ENCODE measurements at places on chromosomes 5 and 9.

GRCh38 chr5:111134087-111134486, 41.9 kb downstream of the WDR36 start:
- DNase-seq, result no peak

GRCh38 chr9:87703636-87704276, 22.2 kb upstream of the CTSL start:
- no peak for DNase-seq

GRCh38 chr9:93288891-93289883, 105.2 kb downstream of the WNK2 start:
- no peak for DNase-seq

DNA sequence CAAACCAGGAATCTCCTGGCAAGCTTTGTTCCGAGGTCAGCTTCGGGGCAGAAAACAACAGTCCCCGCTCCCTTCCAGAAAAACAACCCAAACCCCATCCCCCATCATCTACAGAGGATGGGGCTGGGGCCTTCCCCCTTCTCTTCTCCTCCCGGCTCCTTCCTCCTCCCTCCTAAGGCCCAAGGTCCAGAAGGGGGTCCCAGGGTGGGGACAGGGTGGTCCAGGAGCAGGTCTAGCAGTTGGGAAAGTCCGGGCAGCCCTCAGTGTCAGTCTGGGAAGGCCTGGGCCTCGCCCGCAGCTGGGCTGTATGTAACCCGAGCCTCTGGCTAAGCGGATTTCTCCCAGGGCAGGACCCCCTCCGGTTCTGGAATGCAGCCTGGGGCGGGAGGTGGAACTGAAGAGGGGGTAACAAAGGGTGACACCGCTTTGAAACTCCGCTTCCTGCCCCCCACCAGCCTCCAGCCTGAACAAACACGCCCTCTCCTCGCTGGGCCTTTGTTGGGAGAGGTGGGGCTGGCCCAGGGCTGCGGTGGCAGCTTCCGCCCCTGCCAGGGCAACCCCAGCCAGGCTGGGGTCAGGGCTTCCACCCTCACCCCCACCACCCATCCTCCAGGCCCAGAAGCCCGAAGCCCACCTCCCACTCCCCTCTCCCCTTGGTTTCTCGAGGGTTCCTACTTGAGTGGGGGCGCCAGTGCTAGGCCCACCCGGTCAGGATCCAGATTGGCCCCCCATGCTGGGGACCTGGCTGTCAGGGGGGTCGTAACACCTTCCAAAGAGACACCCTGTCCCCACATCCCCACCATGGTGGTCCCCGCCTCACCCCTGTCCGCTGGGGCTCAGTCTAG, 63.5 kb downstream of the C9orf50 start:
- DNase-seq, result no peak

- no peak for DNase-seq
Measured at GRCh38 chr5:145502906-145503305, 332.2 kb downstream of the PRELID2 start.

DNA sequence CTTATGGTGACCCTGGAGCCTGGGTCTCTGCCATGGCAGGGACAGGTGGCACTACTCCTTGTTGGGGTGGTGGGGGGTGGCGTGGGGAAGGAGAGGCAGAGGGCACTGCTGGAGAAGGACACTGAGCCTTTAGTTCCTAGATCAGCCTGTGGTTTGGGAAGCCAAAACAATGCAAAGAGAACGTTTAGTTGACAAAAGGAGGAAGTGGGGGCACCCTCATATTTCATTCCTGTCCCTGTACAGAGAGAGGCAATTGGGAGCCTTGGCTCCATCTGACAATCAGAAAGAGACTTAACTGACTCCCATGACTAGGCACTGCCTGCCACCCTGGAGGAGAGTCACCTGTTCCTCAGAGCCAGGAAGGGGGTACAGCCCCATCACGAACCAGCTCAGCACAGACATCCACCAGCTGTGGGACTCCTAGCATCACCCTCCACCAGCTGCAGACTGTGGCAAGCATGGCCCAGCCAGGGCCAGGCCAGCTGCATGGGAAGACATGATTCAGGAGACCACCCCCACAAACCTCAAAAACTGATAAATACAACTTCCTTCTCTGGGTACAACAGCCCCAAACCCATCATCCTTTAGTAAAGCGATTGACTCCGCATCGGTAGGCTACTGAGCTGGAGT, 257.5 kb downstream of the HSPA4 start:
- DNase-seq, result no peak

GRCh38 chr5:44331471-44332050, 57.7 kb downstream of the FGF10 start:
- DNase-seq, result no peak

GRCh38 chr5:91126448-91126847, 256.7 kb downstream of the ARRDC3 start:
- DNase-seq, result no peak

- DNase-seq, result no peak
Measured at GRCh38 chr9:112002847-112003457, 106.3 kb downstream of the UGCG start.

DNA sequence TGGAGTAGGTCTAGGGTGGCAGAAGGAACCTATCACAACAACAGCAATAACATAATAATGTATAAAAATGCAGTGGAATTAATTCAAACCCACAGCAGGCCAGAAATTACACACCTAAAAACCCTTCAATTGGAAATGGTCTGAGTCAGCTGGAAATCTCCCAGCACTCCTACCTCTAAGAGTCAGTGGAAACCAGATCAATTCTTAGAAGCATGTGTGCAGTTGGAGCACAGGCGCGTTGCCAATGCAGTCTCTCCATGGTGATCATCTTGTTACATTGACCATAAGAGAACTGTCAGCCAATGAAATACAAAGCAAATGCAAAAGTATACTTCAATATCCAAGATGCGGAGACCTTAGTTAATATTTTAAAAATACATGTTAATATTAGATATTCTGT, 15.1 kb upstream of the CSNK1G3 start:
- no peak for DNase-seq

DNA sequence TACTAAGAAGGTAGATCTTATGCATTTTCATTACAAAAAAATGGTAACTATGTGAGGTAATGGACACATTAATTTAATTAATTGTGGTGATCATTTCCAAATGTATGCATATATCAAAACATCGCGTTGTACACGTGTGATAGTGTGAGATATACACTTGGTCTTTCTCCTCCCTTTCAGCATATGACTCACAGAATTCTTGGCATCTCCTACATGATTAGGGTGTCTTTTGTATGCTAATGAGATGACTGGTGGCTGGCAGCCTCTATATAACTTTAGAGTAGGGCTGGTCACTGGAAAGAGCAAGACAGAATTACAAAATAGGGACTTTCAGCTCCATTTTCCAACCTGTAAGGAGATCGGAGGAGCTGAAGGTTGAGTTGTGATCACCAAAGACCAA, 1167.6 kb downstream of the CDH12 start:
- DNase-seq, result no peak

- no peak for DNase-seq
Measured at GRCh38 chr9:136117291-136117915, 1.3 kb downstream of the TMEM250 start.

- no peak for DNase-seq
Measured at GRCh38 chr9:547314-547713, 294.2 kb upstream of the DMRT1 start.

DNA sequence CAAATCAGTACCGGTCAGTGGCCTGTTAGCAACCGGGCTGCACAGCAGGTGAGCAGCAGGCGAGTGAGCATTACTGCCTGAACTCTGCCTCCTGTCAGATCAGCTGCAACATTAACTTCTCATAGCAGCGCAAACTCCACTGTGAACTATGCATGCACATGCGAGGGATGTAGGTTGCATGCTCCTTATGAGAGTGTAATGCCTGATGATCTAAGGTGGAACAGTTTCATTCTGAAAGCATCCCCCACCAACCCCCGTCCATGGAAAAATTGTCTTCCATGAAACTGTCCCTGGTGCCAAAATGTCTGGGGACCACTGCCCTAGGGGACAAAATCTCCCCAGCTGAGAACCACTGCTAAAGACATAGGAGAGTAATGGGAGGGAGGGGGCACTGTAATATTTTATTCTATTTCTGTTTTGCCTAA, 51.1 kb downstream of the P4HA2 start:
- DNase-seq, result no peak

- DNase-seq, result no peak
Measured at GRCh38 chr9:90904706-90905478, 103.3 kb downstream of the SYK start.

- DNase-seq, result no peak
Measured at GRCh38 chr5:126805063-126805462, 28.1 kb downstream of the LMNB1 start.

- DNase-seq, result no peak
Measured at GRCh38 chr5:453725-454481, 10.9 kb downstream of the EXOC3 start.

GRCh38 chr5:142391058-142391845, 66.4 kb upstream of the SPRY4 start:
- no peak for DNase-seq

- DNase-seq, result no peak
Measured at GRCh38 chr5:73238873-73239272, 65.9 kb downstream of the TMEM174 start.

DNA sequence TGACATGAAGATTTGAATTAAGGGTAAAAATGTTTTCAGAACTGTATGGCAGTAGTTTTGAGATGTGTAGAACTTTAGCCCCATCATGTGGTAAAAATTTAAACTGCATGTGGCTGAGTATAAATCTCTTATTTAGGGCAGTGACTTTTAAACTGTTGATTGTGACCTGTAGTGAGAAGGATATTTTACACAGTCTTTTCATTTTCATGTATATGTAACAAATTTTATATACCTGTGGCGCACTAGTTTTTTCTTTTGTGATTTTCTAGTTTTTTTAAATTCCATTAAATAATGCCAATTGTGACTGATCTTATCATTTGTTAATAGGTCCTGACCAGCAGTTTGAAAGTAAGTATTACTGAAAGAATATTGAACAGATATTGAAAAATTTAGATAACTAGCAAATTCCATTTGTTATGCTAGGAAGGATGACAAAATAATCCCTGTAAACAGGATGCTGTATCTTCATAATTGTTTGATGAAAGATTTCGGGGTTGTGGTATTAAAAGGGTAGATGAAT, 47.2 kb downstream of the GPBP1 start:
- DNase-seq, result no peak

- no peak for DNase-seq
Measured at GRCh38 chr9:35697486-35697885, 7.8 kb upstream of the TPM2 start.

DNA sequence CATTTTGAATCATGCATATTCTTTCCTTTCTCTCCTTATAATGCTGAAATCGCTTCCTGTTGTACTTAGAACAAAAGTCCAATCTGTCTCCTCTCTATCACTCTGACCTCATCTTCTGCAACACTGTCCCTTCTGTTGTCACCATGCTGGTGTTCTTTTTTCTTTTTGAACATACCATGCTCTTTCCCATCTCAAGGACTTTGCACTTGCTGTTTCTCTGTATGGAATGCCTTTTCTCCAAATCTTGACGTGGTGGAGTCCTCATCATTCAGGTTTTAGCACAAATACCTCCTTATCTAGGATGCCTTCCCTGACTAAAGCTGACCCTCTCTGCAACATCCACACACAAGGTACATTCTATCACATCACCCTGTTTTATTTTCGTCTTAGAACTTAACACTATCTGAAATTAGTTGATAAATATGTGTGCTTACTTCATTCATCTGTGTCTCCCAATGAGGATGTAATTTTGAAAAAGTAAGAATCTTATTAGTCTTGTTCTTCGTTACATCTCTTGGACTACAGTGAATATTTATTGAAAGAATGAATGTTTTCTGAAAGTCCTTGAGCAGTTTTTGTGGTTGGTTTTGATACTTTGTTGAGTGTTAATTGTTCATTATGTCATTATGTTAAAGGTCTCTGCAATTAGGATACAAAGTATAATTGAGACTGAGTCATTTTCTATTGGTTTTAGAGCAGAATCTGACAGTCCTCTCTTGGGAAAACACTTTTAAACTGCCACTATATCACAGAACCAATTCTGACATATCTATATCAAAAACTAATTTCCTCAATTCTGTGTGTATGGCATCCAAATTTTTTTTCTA, 145.3 kb upstream of the RASA1 start:
- no peak for DNase-seq

DNA sequence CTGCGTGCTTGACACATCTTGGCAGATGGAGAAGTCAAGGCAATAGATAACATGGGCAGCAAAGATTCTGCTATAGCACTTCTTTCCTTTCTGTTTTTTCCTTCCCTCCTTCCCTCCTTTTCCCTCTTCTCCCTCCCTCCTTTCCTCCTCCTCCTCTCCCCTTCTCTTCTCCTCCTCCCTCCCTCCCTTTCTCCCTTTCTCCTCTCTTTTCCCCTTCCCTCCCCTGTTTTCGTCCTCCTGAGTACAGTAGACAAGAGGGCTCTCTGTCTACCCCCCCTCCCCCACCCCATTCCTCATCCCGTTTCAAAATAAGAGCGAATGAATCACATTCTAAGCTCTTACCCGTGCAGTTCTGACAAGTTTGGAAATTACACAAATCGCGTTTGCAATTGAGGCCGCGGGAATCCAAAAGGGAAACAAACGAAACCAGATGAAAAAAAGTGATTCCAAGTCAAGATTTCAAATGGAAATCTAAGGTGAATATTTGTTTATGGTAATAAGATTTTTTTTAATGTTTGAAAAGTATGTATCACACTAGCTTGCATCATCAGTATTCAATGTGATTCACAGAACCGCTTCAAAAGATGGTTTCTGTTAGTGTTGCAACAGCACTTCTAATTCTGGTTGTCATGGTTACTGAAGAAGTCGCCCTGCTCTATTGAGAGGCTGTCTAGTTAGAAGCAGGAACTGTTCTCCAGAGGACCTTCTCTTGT, 1.3 kb downstream of the NIM1K start:
- no peak for DNase-seq

GRCh38 chr9:127463911-127464310, 12.6 kb downstream of the LRSAM1 start:
- DNase-seq, result no peak

GRCh38 chr5:111636736-111637135, 120.3 kb downstream of the NREP start:
- no peak for DNase-seq

DNA sequence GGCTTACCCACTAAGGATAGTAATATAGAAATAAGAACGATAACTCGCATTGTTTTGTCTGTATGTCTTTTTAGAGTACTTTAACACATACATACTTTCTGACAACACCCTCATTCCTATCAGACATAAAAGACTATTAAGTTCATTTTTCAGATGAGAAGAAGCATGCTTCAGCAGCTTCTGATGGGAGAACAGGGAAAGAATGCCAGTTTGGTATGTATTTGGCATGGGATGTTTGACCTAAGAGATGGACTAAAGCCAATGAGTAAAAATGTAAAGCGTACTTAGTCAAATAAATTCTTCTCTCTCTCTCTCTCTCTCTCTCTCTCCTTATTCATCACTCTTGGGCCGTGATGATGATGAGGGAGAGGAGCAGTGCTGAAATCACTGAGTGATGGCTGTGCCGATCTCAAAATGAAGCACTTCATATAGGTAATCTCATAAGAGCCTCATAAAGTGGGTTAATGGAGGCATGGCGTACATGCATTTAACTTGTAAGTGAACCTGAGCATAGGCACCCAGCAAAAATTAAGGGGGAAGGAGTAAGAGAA, 71.5 kb downstream of the SLIT3 start:
- no peak for DNase-seq

- DNase-seq, result no peak
Measured at GRCh38 chr5:173329491-173330337, 1.5 kb upstream of the STC2 start.

- DNase-seq, result no peak
Measured at GRCh38 chr5:113488645-113489184, 462 bp upstream of the MCC start.

All from T-helper 17 cell (primary cell).